ENCODE measurements at places on chromosomes 7 and 10.

- ATAC-seq: no peak
Measured at GRCh38 chr10:119087271-119087882, 6.8 kb upstream of the EIF3A start.

- ATAC-seq: no peak
Measured at GRCh38 chr10:129808092-129808983, 155.7 kb downstream of the EBF3 start.

DNA sequence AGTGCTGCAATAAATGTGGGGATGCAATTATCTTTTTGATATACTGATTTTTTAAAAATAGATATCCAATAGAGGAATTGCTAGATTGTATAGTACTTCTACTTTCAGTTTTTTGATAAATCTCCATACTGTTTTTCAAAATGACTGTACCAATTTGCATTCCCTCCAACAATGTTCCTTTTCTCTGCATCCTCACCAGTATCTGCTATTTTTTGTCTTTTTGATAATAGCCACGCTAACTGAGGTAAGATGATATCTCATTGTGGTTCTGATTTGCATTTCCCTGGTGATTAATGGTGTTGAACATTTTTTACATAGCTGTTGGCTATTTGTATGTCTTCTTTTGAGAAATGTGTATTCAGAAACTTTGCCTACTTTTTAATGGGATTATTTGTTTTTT, 217.7 kb upstream of the MTPN start:
- ATAC-seq: no peak

GRCh38 chr7:15308821-15309220, 253.0 kb downstream of the AGMO start:
- ATAC-seq: no peak

DNA sequence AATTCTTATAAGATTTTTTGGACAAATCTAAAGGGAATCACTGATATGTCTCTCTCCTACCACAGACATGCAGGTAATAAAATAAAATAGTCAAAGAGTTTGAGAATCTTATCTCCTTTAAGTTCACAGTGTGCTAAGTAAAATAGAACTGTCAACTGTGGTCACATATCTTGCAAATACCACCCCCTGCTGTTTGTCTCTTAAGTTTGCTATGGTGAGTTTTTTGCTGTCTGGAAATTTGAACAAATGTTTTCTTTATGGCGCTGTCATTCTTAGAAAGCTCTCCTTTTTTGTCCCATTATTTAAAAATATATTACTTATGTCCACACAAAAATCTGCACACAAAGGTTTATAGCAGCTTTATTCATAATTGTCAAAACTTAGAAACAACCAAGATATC, 19.6 kb downstream of the GIMAP5 start:
- no peak for ATAC-seq

GRCh38 chr7:140053812-140054539, 8.8 kb downstream of the PARP12 start:
- ATAC-seq: no peak

- ATAC-seq: peak; percentile 54
Measured at GRCh38 chr7:157612664-157613561, 276.1 kb downstream of the DNAJB6 start.

- no peak for ATAC-seq
Measured at GRCh38 chr10:929960-930624, 1.4 kb downstream of the LARP4B start.

DNA sequence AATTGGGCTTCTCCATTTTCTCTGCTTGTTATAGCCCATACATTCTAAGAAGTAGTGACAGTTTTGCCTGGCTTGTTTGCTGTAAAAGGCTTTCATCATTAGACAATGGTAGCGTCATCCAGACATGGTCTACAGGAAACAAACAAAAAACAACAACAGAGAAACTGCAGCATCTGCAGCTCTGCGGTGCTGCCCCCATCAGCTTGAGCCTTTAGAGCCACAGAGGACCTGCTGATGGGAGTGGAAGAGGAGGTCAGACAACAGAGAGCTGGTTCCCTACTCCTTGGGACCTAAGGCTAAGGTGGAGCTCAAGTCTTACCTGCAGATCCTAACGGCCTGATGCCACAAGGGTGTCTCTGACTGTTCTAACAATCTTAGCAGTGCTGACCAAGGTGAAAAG, 3.1 kb downstream of the INA start:
- ATAC-seq: no peak

- ATAC-seq: no peak
Measured at GRCh38 chr7:19932549-19933249, 159.3 kb upstream of the TMEM196 start.

DNA sequence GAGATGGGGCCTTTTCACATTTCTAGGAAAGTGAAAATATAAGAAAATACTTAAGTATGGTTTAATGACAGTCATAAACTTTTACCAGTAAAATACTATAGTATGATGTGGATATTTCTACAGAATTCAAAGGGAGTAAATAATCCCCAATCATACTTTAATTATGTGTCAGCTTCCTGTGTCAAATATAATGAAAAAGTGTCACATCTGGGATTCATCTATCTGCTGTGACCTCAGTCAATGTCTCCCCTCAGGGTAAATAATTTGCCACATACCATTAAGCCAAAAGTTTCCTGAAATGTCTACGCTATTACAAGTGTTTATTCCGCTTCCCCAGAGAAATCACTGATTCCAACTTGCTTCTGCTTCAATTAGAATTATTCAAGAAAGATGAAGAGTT, 110.5 kb downstream of the ITGA8 start:
- ATAC-seq: no peak

DNA sequence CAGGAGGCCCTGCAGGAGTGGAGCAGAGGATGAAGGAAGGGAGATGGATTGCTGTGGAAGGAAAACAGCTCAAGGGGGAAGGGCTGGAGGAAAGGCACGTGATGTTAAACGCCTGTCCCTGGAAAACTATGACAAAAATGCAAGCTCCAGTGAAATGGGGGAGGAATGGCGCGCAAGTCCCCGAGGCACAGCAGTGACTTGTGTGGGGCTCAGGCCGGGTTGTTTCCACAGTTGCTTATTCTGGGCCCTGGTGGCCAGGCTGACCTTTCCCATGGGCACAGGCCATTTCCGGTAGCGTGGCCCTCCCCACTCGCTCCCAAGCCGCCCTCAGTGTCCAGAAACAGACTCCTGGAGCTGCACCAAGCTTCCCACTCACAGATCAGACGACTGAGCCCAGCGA, 68.1 kb upstream of the PDGFA start:
- no peak for ATAC-seq

DNA sequence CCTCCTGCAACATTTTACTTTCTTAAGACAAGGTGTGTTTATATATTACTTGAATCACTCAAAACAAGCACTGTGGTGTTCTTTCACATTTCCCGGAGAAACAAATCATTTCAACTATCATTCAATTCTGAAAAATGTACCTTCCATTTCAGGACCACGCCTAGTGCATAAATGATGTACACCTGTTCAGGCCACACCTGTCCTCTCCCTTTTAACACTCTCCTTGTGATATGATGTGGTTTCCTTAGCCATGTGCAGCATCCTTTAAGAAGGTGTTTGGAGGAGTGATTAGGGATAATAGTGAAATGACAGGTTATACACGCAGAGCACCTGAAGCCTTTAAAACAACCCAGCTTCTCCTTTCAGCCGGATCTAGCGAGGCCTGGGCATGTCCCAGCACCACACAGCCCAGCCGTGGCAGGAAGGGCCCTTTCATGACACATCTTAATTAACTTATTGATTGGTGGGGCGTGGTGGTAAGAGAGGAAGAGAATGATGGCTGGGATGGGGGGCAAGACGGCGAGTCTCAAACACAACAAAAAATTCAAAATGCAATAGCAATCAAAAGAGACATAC, 26.9 kb downstream of the ABLIM1 start:
- ATAC-seq: peak; percentile 63

GRCh38 chr7:80770675-80771081, 132.2 kb downstream of the CD36 start:
- no peak for ATAC-seq

GRCh38 chr10:43287056-43288007, 20.5 kb upstream of the RASGEF1A start:
- ATAC-seq: peak; percentile 86

DNA sequence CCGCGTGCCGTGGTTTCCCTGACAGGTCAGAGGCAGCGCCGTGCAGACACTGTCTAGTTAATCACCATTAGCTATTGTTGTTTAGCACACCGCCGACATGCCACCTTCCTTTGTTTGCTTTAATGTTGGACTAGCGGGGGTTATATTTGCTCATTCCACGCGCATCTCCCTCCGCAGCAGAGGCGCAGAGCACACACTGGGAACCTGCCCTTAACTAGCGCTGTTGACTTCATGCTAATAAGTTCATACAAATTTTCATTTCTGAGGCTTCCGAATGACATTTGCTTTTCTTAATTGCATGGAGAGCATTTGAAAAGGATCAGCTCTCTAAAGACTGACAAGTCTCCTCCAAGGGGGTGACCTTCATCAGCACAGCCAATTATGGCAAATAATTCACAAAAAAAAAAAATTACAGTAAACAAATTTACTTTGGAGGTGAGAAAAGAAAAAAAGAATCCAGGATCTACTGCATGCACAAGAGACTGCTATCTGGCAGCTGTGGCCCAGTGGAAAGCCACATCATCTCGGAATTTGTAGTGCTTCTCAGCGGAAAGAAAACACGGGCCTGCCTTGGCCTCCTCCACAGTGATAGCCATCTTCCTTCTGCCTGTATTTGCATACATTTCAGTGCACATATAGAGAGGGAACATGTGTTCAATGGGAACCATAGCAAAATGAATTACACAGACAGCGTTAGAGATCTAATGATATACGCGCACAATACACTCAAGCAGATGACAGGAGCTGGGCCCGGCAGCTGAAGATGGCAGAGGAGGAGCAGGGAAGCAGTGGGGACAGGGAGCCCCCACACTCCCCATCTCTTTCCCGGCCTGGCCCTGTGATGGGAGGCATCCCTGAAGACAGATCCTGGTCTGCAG, 94.2 kb downstream of the EBF3 start:
- ATAC-seq: no peak

DNA sequence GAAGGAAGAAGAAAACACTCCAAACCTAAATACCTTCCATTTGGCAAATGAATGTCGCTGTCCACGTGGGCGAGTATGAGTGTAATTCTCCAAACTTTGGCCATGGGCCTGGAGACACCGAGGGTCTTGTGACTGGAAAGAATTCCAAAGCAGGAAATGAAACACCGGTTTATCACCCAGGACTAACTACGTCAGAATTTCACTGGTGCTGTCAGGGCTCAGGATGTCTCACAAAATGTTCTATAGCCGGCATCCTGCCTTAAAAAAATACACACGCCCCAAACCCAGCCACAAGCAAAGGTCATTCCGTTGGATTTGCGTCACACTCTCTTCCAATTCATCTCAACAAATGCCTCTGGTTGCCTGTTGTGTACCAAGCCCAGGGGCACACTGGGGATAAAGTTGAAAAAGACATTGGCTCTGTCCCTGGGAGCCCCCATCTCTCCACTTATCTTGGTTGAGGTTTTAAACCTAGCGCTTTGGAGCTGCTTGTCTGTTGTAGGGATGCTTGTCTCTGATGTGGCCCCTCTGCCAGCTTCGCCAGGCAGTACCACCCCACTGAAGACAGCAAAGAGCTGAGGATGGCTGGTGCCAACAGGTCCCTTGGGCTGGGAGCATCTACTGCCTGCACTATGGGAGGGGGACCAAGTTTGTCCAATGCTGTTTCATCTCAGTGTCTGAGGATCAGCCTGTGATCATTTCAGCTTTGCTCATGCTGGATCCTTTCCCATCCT, 31.2 kb downstream of the GSTO2 start:
- no peak for ATAC-seq

DNA sequence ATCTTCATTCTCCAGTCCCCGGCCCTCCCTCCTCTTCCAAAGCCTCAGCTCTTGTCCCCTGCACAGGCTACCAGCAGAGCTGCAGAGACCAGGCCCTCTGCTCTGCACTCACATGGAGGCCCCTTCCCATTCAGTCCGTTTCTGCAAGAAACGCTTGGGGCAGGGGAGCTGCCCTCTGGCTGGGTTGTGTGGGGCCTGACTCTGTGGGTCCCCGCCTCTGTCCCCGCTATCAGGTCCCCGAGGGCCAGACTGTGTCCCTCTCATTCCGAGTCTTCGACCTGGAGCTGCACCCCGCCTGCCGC, 1.5 kb downstream of the PCOLCE start:
- peak; percentile 5 for ATAC-seq

DNA sequence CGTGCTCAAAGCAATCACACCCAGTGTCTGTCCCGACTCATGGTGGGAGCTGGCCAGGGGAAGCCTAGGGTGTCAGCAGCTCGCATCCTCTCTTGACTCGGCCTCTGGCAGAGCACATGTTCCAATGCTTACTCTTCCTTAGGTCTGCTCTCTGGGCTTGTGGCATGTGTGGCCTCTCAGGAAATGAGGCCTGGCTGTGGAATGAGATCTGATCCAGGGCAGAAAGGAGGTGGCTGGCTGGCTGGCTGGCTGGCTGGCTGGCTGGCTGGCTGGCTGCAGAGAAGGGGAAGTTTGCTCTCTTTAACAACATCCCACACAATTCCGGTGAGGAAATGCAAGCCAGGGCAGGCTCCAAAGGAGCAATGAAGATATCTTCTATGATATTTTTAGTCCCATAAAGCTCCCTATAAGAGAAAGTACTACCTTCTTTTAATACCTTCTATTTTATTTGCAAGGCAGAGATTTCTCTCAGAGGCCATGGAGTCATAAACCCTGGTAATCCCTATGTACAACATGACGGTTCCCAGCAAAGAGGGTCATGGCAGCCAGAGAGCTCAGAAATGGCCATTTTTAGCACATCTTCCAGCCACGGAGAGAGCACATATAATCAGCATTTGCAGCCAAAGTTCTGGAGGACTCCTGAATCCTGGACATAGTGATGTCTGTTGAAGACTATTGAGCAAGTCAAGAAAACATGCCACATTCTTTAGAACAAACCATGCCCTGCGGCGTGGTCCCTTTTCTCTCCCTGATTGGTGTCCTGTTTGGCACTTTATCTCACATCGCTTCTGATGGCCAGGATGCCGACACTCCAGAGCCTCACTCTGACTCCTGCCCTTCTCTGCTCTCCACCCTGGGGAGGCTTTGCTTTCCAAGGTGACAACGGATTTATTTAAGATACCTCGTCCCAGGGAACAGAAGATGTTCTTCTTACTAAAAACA, 153.7 kb downstream of the FANK1 start:
- ATAC-seq: peak; percentile 11

DNA sequence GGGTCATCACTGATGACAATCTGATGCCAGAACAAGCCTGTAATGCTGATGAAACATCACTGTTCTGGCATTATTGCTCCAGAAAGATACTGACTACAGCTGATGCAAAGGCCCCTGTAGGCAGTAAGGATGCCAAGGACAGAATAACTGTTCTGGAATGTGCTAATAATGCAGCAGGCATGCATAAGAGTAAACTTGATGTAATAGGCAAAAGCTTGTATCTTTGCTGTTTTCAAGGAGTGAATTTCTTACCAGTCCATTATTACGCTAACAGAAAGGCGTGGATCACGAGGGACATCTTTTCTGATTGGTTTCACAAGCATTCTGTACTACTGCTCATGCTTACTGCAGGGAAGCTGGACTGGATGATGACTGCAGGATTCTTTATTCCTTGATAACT, 18.7 kb downstream of the LCOR start:
- ATAC-seq: no peak

DNA sequence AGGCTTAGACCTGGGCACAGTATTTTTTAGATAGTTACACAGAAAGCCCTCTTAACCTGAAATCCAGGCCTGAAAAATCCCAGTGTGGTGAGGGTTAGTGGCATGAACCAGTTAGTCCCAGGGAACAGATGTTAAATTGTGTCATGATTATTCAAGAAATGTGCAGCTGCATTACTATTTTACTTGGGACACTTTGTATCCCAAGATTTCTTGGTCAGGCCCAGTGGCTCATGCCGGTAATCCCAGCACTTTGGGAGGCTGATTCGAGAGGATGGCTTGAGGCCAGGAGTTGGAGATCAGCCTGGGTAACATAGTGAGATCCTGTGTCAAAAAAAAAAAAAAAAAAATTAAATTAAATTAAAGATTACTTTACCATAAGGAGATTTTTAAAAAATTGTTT, 36.0 kb upstream of the OTUD1 start:
- no peak for ATAC-seq
